Neural progenitor cell (in vitro differentiated cells): ENCODE measurements at places on chromosomes 5 and 9. TPM values are rescaled to one million over a fixed set of nuclear protein-coding genes. Genes with fewer than 3 reads are reported as not detected.
A peak's percentile ranks its signal among the peaks of the same experiment; 100 is the strongest.

- peaks cover 13% of the 10 kb centered on the region for H3K27me3 ChIP-seq
- DNase-seq = no peak
- H3K27ac ChIP-seq = no peak overlapping the region
- H3K4me3 ChIP-seq = no peak overlapping the region
These were observed 8.3 kb downstream of the AHRR start for GRCh38 chr5:329768-330167.

DNA sequence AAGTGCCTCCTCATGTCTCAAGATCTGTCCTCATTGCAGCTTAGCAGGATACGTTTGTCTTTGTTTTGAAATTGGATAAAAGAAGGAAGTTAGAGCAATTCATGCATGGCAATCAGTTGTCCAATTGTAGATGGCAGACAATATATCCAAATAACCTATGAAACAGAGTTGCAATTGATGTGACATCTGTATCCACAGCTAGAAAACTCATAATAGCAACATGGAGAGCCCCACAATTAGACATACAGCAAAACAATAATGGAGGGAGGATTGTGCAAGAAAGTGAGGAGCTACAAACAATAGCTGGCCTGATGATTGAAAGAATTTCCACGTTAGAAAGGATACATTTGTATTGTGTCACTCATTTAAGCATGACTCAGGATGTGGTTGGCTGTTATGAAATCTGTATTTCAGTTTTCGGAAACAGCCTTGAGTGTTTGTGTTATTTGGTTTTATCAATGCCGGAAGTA lies 132.0 kb downstream of the FAM174A start:
- no peak overlapping the region for H3K27ac ChIP-seq
- DNase-seq = no peak
- H3K36me3 ChIP-seq = no peaks in the 10 kb centered on the region
- H3K4me3 ChIP-seq = no peak overlapping the region

DNA sequence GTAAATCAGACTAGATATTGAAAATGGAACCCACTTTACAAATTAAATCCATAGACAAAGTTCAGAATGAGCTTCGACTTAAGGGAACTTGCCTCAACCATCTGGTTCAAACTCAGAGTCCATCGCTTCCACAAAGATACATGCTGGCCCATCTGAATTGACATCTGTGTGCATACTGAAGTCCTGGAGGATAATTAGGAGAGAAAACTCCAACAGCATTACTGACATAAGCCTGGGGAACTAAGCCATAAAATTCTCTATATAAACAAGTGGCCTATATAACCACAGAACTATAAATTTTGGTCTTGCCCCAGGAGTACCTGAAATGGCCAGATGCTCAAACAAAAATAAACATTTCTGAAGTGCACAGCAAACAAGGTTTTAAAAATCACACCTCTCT lies 94.4 kb downstream of the IZUMO3 start:
- H3K4me1 ChIP-seq = no peaks in the 10 kb centered on the region
- H3K36me3 ChIP-seq = no peaks in the 10 kb centered on the region
- no peak overlapping the region for H3K27ac ChIP-seq
- no peaks in the 10 kb centered on the region for H3K27me3 ChIP-seq

- H3K27me3 ChIP-seq = no peaks in the 10 kb centered on the region
- H3K27ac ChIP-seq = no peak overlapping the region
- H3K36me3 ChIP-seq = no peaks in the 10 kb centered on the region
These were observed 31.1 kb downstream of the SEMA6A start for GRCh38 chr5:116543501-116543900.

- peak overlapping the region; percentile 43 for H3K27ac ChIP-seq
- H3K4me3 ChIP-seq = peak overlapping the region; percentile 20
- no peak for DNase-seq
- H3K4me1 ChIP-seq = peaks cover 67% of the 10 kb centered on the region
- no peaks in the 10 kb centered on the region for H3K36me3 ChIP-seq
- no peaks in the 10 kb centered on the region for H3K27me3 ChIP-seq
These were observed 47.7 kb downstream of the EHMT1 start for GRCh38 chr9:137666513-137666822.

- H3K4me1 ChIP-seq = peaks cover 30% of the 10 kb centered on the region
- H3K27ac ChIP-seq = no peak overlapping the region
- no peaks in the 10 kb centered on the region for H3K27me3 ChIP-seq
- no peak for DNase-seq
- no peaks in the 10 kb centered on the region for H3K36me3 ChIP-seq
- no peak overlapping the region for H3K4me3 ChIP-seq
These were observed 13.4 kb downstream of the ELAVL2 start for GRCh38 chr9:23812673-23813072.

DNA sequence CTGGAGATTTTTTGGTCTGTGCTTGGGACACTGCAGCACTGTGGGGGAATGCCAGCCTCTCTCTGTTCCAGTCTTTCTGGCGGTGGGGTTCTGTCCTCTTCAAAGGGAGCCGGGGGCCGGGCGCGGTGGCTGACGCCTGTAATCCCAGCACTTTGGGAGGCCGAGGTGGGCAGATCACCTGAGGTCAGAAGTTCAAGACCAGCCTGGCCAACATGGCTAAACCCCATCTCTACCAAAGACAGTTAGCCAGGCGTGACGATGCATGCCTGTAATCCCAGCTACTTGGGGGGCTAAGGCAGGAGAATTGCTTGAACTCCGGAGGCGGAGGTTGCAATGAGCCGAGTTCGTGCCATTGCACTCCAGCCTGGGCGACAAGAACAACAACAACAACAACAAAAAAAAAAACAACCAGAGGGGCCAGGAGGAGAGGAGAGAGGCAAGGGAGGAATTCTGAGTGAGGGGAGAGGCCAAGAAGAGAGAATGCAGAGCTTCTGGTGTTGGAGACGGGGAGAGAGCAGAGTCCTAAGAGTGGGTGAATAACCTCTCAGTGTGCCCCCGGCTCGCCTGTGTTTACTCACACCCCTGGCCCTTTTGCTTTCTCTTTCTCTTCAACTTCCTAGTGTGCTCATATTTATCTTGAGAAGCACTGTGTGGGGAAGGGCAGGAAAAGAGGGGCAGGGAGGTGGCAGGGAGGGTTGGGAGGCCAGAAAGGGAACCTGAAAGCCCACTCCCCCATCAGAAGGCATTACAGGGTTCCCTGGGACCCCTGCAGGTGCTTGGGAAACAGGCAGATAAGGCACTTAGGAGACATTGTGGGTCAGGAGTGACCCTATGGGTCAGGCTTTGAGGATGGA lies 3.2 kb upstream of the SET start:
- no peaks in the 10 kb centered on the region for H3K27me3 ChIP-seq
- H3K4me1 ChIP-seq = peaks cover 36% of the 10 kb centered on the region
- H3K4me3 ChIP-seq = peak overlapping the region; percentile 88

PCDH1 gene
- total RNA-seq = 24.8 and 48.4 TPM in 2 replicates

NMUR2 gene
- total RNA-seq = 0.07 TPM in 1 of 2 replicates, not detected in the other

SCGB3A1 gene
- total RNA-seq = not detected in 2 replicates

SPTAN1 gene
- 112 and 141 TPM in 2 replicates for total RNA-seq

ALG2 gene
- total RNA-seq = 25.0 and 26.0 TPM in 2 replicates

SLC27A6 gene
- 1.9 and 7.4 TPM in 2 replicates for total RNA-seq

TUT7 gene
- total RNA-seq = 17.7 and 28.5 TPM in 2 replicates
